COR-L47 (cell line): ENCODE measurements at places on chromosomes 3 and 15.
A peak's percentile ranks its signal among the peaks of the same experiment; 100 is the strongest.

DNA sequence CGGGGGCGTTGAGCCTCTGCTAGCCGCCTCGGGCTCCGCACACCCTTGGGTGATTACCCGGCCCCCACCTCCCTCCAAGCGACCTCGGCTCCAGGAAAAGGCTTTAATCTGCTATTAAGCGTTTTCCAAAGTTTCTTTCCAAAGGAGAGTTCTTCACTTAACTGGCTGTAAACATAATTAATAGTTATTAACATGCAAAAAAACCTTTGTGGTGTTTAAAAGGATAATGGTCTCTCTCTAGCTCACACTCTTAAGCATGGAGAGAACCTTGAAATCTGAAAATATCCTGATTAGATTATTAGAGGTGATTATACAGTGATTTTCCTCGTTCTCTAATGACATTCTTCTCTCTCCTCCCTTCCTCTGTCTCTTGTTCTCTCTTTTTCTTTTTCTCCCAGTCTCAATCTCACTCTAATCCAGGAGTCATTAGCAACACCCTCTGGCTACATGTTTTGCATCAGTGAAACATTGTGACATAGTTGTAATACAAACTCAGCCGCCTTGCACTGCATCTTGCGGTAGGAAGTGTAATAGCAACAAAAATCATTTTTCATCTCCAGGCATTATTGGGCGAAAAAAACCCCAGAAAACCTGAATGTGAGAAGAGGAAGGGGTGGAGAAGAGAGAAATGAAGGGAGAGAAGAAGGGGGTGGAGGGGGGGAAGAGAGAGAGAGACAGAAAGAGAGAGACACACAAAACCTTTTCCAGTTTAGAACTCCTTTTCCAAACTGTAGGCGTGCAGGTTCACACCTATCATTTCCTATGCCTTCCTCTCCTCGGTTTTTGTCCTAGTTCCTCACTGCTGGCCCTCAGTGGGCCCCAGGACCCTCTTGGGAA is 24.4 kb downstream of the NR2F2 start:
- DNase-seq = no peak

GRCh38 chr3:151900460-151900859 is 27.0 kb downstream of the SUCNR1 start:
- no peak for DNase-seq

DNA sequence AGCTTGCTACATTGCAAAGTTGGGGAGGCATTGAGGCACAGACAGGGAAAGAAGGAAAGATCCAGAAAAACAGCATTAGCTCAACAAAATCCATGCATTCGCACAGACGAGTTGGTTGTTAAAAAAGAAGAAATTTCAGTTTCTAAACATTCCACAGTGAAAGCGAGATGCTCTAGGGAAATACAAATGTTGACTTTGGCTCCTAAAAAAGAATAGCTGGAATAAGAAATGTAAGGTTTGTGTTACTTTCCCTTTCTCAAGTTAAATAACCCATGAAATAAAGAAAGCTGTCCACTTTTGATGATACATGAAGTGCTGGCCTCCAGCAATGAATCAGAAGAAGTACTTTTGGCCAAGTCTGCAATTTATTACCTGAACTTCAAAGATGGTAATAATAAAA is 465.1 kb downstream of the ERC2 start:
- DNase-seq = no peak

GRCh38 chr3:40191850-40192448 is 117.6 kb upstream of the EIF1B start:
- no peak for DNase-seq

- DNase-seq = no peak
Observed at GRCh38 chr3:15160662-15161061, 45.4 kb upstream of the CAPN7 start.

DNA sequence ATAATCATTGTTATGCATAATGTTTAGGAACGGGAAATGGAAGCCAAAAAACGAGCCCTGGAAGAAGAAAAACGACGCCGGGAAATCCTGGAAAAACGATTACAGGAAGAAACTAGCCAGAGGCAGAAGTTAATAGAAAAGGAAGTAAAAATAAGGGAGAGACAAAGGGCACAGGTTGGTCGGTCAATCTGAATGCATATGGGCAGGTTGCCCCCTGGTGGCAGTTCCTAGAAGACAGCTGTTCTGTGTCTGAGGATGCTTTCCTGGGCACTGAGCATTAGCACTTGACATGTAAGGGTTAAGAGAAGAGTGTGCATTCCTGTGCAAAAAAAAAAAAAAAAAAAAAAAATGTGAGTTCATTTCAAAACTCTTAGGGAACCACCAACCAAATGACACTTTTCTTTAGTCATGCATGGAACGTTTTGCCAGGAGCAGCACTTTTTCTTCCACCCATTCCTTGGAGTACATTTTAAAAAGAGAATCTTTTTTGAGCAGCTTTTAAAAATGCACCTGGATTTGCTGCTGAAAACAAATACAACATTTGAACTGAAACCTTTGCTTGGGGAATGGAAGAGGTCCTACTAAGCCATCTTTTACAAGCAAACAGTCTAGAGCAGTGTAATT is 11.1 kb upstream of the ABHD10 start:
- peak; percentile 92 for DNase-seq

- DNase-seq = no peak
Observed at GRCh38 chr3:194396859-194397756, 2.0 kb downstream of the GP5 start.

DNA sequence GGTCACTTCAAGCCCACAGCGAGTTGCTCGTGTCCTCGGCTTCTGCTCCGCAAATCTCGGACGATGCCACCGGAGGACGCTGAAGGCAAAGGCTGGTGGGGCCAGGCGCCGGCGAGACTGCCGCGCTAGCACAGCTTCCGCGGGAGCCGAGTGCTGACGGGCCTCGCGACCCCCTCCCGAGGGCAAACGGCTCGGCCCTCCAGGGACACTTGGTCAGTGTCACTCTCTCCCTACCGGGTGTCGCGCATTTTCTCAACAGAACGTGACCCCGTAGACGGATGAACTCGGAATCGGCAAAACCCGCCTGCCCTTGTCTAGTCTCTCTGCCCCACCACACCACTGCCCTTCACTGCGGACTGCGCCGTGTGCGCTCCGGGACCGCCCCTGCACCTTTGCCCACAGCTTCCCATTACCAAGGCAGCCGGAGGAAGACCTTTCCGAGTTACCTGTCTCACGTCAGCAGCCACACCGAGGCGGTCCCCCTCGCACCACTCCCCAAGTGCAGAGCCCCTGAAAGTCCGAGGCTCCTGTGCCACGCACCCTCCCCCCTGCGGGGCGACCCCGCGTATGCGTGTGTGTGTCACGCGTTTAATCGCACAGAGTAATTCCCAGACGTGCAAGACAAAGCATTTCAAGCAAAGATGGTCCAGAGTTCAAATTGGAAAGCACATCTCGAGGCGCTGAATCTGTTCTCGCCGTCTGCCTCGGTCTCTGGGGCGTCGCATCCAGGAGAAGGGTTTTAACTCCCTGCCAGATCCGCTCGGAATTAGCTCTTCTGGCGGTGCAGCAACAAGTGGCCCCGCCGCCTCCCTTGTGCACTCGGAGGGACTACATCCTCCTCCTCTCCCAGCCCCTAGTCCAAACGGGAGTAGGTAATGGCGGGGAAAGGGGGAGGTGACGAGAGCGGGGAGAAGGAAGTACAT is 245.0 kb upstream of the TOPAZ1 start:
- DNase-seq = peak; percentile 45

DNA sequence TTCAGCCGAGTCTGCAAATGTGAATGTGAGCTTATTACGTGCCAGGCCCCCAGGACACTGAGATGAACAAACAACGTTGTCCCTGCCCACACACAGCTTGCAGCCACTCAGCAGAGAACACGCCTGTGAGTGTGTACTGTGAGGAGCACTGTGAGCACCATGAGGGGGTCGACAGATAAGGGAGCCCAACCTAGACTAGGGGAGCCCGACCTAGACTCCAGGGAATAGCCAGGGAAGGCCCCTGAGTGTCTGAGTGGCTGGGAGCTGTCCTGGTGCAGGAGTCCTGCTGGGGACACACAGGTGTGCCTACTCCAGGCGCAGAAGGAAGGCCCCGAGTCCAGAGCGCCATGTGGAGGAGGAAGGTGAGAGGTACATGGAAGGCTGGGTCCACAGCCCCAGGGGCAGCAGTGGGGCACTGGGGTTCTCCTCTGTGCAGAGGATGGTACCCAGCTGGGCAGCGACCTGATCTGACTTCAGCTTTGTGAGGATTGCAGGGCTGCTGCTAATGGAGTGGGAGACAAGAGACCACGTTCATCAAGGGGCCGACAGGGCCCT is 36.5 kb downstream of the MGLL start:
- no peak for DNase-seq

GRCh38 chr3:127489357-127489756 is 101.2 kb downstream of the TPRA1 start:
- DNase-seq = no peak

GRCh38 chr3:101988596-101988995 is 139.3 kb downstream of the NFKBIZ start:
- no peak for DNase-seq

- no peak for DNase-seq
Observed at GRCh38 chr3:116524453-116525210, 79.3 kb upstream of the LSAMP start.

DNA sequence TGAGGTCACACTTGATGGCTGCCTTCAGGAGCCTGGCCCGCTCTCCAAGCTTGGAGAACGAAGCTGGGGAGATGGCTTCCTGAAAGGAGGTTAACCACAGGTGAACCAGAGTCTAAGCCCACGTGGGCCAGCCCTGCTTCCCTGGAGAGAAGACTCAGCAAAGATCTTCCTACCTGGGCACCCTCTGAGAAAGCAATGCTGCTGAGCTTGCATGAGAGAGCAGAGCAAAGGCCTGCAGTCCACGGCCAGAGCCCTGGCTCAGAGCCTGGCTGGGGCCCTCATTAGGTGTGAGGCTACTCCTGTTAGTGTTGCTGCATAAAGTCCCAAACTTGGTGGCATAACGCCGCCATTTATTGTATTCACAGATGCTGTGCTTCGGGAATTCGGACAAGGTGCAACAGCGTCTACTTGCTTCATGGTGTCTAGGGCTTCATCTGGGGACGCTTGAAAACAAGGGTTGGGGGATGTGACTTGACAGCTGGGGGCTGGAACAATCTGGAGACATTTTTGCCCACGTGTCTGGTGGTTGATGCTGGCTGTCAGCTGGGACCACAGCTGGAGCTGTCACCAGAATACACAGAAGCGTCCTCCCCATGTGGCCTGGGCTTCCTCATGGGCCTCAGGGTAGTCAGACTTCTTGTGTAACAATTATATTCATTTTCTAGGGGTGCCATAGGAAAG is 87.9 kb upstream of the MEF2A start:
- DNase-seq = no peak

DNA sequence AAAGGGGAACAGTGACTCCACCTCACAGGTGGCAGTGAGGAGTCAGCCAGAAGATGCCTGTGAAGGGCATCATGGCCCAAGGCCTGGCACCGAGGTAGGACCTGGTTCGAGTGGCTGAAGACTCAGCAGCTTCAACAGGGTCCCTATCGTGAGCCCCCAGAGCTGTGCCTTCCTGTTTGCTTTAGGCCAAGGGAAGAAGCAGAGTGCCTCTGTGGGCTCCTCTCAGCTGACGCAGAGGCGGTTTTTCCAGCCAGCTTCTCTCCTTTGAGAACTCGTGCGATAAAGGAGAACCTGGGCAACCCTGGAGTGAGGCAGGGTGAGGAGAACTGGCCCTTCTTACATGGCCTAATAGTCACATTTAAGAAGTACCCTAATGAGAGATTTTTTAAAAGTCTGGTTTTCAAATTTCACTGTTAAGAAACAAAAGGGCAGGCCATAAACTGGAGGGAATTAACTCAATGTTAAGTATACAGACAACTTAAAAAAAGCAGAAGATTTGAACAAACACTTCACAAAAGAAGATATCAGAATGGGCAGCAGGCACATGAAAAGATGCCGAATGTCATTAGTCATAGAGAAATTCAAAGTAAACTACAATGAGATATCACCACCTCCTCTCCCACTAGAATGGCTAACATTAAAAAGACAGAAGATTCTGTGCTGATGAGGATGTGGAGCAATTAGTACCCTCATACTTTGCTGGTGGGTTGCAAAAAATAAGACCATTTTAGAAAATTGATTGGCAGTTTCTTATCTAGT is 23.1 kb upstream of the MRPS22 start:
- DNase-seq = no peak

GRCh38 chr15:36756707-36757106 is 177.3 kb downstream of the CDIN1 start:
- peak; percentile 49 for DNase-seq

GRCh38 chr15:58139989-58140522 is 1.9 kb downstream of the AQP9 start:
- DNase-seq = no peak

- DNase-seq = no peak
Observed at GRCh38 chr3:62723166-62723913, 151.9 kb downstream of the CADPS start.

- DNase-seq = no peak
Observed at GRCh38 chr3:140630866-140631265, 47.0 kb upstream of the TRIM42 start.

GRCh38 chr3:184176377-184177330 is 2.0 kb downstream of the AP2M1 start:
- DNase-seq = peak; percentile 16

GRCh38 chr15:59867086-59867855 is 136.8 kb upstream of the FOXB1 start:
- DNase-seq = no peak

DNA sequence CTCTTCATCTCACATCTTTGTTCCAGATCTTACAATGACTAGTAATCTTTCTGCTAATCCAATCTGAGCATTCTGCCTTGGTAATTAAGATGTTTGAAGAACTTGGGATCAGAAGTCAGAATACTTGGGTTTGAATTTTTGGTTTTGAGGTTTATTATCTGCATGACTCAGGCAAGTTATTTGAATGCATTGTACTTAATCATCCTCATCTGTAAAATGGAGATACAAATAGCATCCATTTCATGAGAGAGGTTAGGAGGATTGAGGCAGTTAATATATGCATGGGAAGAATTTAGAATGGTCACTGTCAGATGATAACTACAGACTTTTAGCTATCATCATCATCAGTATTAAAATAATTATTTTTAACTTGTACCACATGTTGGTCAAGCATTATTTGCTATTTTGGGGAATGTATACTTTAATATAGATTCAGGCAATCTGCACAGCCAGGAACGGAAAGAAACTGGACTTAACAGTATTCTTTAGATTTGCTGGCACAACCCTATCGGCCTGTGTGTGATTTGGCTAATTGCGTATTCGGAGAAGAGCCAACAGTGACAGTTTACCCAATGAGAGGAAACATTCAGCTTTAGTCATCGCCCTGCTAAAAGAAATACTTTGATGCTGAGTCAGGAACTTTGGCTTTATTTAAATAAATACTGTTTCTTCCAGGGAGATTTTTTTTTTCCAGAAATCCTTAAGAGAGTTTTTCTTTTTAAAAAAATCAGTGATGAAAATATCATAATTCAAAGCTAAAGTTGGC is 600.0 kb downstream of the ROBO1 start:
- DNase-seq = no peak

GRCh38 chr3:190826018-190826417 is 36.5 kb downstream of the GMNC start:
- DNase-seq = no peak

- DNase-seq = no peak
Observed at GRCh38 chr3:108130701-108131474, 40.1 kb upstream of the CD47 start.

GRCh38 chr15:65042776-65043327 is 2.3 kb upstream of the SLC51B start:
- no peak for DNase-seq
